Activated naive CD4-positive, alpha-beta T cell treated with anti-CD3 and anti-CD28 coated beads, Interleukin-2, amount 10 ng/mL, durations not matched to agents 5 hours and 36 hours (primary cell): ENCODE measurements at places on chromosomes 2 and 18. TPM values are rescaled to one million over a fixed set of nuclear protein-coding genes. Genes with fewer than 3 reads are reported as not detected.

Gene RMDN2
- total RNA-seq, result 2.0 TPM

Gene FOSL2
- 47.3 TPM for total RNA-seq

Gene SDC1
- 0.10 TPM for total RNA-seq

Gene UCN
- total RNA-seq, result 3.6 TPM

Gene FAM110C
- total RNA-seq, result 0.30 TPM

Gene IL18RAP
- total RNA-seq, result 5.8 TPM

Gene SERPINB10
- total RNA-seq, result not detected

Gene TEX44
- not detected for total RNA-seq
